ENCODE measurements at places on chromosomes 2 and 18. TPM values are rescaled to one million over a fixed set of nuclear protein-coding genes. Genes with fewer than 3 reads are reported as not detected.

GRCh38 chr18:74694436-74694835 lies 96.8 kb downstream of the ZNF407 start:
- H3K4me1 ChIP-seq = peaks cover 6% of the 10 kb centered on the region
- no peaks in the 10 kb centered on the region for H3K27me3 ChIP-seq
- H3K36me3 ChIP-seq = no peaks in the 10 kb centered on the region
- no peak overlapping the region for H3K4me3 ChIP-seq
- DNase-seq = no peak

- no peak overlapping the region for H3K27ac ChIP-seq
- H3K4me1 ChIP-seq = no peaks in the 10 kb centered on the region
- H3K36me3 ChIP-seq = no peaks in the 10 kb centered on the region
- H3K27me3 ChIP-seq = no peaks in the 10 kb centered on the region
- H3K4me3 ChIP-seq = no peak overlapping the region
- DNase-seq = no peak
Measured at GRCh38 chr18:8163286-8163959, 445.8 kb upstream of the RAB12 start.

DNA sequence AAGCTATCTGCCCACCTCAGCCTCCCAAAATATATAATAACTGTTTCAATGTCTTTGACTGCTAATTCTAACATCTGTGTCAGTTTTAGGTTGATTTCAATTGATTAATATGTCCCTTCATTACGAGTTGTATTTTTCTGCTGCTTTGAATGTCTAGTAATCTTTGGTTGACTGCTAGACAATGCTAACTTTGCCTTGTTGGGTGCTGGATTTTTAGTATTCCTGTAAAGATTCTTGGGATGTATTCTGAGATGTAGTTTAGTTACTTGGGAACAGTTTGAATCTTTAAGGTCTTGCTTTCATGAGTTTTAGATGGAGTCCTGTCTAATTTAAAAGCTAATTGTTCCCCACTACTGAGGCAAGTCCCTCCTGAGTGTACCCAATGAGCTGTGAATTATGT lies 114.4 kb downstream of the TFCP2L1 start:
- H3K36me3 ChIP-seq = no peaks in the 10 kb centered on the region
- H3K27ac ChIP-seq = no peak overlapping the region
- DNase-seq = no peak
- H3K4me1 ChIP-seq = no peaks in the 10 kb centered on the region
- no peak overlapping the region for H3K4me3 ChIP-seq

- no peak overlapping the region for H3K4me3 ChIP-seq
- no peak for DNase-seq
- no peaks in the 10 kb centered on the region for H3K27me3 ChIP-seq
- H3K4me1 ChIP-seq = no peaks in the 10 kb centered on the region
- no peaks in the 10 kb centered on the region for H3K36me3 ChIP-seq
- no peak overlapping the region for H3K27ac ChIP-seq
Measured at GRCh38 chr2:215015421-215015820, 123.0 kb downstream of the ABCA12 start.

- no peak for DNase-seq
- no peaks in the 10 kb centered on the region for H3K27me3 ChIP-seq
- H3K4me1 ChIP-seq = no peaks in the 10 kb centered on the region
- H3K4me3 ChIP-seq = no peak overlapping the region
Measured at GRCh38 chr18:9951022-9951859, 37.4 kb downstream of the VAPA start.

DNA sequence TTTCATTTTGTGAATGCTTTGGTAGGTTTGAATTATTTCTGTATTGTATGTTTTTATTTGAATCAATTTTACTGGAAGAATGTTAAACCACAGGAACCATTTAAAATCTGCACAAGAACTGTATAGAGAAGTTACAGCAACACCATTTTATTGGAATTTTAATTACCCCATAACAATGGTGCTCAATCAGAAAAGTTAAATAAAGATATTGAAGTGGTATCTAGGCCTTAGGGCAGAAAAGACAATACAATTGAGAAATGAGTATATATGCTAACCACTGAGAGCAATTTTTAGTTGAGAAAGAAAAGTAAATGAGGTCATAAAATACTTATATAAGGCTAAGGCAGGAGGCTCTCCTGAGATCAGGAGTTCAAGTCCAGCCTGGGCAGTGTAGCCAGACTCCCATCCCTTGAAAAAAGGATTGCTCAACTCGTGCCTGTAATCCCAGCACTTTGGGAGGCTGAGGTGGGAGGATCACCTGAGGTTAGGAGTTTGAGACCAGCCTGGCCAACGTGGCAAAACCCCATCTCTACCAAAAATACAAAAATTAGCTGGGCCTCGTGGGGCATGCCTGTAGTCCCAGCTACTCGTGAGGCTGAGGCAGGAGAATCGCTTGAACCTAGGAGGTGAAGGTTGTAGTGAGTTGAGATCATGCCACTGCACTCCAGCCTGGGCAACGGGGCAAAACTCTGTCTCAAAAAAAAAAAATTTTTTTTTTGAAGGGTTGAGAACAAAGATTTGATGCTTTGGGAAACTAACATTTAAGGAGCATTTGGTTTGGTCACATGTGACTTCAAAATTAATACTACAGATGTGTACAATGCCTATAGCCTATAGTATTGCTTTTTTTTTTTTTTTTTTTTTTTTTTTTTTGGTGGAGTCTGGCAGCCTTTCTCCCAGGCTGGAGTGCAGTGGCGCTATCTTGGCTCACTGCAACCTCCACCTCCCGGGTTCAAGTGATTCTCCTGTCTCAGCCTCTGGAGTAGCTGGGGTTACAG lies 212.9 kb upstream of the STON1 start:
- H3K27me3 ChIP-seq = no peaks in the 10 kb centered on the region
- no peak for DNase-seq
- H3K4me1 ChIP-seq = peaks cover 61% of the 10 kb centered on the region
- H3K4me3 ChIP-seq = no peak overlapping the region

DNA sequence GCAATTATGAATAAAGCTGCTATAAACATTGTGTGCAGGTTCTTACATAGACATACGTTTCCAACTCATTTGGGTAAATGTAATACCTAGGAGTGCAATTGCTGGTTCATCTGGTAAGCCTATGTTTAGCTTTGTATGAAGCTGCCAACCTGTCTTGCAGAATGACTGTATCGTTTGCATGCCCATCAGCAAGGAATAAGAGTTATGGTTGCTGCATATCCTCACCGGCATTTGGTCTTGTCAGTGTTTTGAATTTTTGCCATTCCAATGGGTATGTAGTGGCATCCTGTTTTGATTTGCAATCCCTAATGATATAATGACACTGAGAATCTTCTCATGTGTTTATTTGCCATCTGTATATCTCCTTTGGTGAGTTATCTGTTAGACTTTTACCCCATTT lies 20.7 kb downstream of the CCDC150 start:
- no peaks in the 10 kb centered on the region for H3K36me3 ChIP-seq
- H3K4me1 ChIP-seq = no peaks in the 10 kb centered on the region
- no peak overlapping the region for H3K27ac ChIP-seq
- no peak overlapping the region for H3K4me3 ChIP-seq

DNA sequence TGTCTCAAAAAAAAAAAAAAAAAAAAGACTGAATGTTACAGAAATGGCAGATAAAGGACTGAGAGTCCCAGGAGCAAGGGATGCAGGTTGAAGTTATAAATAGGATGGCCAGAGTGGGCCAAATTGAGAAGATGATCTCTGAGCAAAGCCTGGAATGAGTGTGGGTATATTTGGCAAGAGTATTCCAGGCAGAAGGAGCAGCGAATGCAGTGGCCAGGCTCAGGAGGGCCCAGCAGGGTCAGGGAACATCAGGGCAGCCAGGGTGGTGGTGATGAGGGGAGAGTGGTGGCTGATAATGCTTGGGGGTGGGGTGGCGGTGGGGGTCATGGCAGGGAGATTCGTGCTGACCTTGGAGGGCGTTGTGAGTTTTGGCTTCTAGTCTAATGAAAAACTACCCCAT lies 141.3 kb upstream of the AGAP1 start:
- H3K27me3 ChIP-seq = no peaks in the 10 kb centered on the region
- no peaks in the 10 kb centered on the region for H3K36me3 ChIP-seq
- no peaks in the 10 kb centered on the region for H3K4me1 ChIP-seq
- no peak for DNase-seq
- no peak overlapping the region for H3K4me3 ChIP-seq
- H3K27ac ChIP-seq = no peak overlapping the region

DNA sequence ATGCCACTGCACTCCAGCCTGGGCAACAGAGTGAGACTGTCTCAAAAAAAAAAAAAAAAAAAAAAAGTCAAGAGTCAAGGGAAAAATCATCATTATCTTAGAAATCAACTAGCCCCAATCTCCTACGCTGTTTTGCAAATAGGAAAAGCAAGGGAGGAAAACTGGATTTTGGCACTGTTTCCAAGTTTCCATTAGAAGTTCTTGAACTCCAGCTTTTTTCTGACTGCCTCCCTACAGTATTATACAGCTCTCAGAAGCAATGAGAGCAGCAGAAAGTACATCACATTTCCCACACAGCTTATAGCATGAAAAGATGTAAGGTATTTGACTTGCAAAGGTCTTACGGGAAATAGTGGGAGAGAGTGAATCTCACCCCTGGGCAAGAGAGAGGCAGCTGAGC lies 127.8 kb downstream of the OSR1 start:
- H3K4me3 ChIP-seq = no peak overlapping the region
- no peak overlapping the region for H3K27ac ChIP-seq
- H3K36me3 ChIP-seq = no peaks in the 10 kb centered on the region
- DNase-seq = no peak
- H3K4me1 ChIP-seq = no peaks in the 10 kb centered on the region
- no peaks in the 10 kb centered on the region for H3K27me3 ChIP-seq

Gene SH2D6
- 0.63 TPM for total RNA-seq

Gene MIB1
- 45.8 TPM for total RNA-seq

Gene VWA3B
- not detected for total RNA-seq

Gene SGO2
- total RNA-seq = 18.6 TPM

Gene SLC8A1
- 0.22 TPM for total RNA-seq

Data from CD8-positive, alpha-beta memory T cell (primary cell).